ENCODE measurements at places on chromosomes 12 and 14.

DNA sequence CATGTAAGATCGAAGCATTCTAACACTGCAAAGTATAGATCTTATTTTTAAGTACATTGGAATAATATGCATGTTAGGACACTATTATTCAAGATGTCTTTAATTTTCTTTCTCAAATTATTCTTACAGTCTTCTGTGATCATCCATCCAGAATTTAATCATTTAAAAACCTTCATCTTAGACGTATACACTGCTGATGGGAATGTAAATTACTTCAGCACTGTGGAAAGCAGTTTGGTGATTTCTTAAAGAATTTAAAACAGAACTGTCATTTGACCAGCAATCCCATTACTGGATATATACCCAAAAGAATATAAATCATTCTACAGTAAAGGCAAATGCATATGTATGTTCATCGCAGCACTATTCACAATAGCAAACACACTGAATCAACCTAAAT, 3.2 kb upstream of the RPS29 start:
- no peak for DNase-seq

GRCh38 chr14:67131691-67132090, 57.5 kb upstream of the GARIN2 start:
- no peak for DNase-seq

- no peak for DNase-seq
Observed at GRCh38 chr14:50835280-50835679, 4.3 kb upstream of the NIN start.

- no peak for DNase-seq
Observed at GRCh38 chr12:16349131-16349460, 1.7 kb downstream of the MGST1 start.

DNA sequence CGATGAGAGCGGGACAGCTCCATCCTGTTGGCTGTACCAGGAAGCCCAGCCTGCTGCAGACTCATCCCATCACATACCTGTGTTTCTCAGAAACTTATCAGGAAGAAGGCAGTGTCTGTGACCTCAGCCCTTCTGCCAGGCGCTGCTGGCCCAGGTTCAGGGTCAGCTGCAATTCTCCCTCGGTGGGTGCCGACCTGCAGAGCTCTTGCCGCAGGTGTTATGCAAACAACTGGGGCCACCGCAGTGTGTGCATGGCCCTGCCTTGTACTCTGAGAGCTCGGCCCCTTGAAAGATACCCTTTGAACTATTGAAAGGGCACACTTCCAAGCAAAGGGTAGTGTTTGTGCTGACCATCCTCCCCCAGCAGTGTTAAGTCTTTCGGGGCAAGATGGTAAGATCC, 322.2 kb upstream of the DIO3 start:
- no peak for DNase-seq

DNA sequence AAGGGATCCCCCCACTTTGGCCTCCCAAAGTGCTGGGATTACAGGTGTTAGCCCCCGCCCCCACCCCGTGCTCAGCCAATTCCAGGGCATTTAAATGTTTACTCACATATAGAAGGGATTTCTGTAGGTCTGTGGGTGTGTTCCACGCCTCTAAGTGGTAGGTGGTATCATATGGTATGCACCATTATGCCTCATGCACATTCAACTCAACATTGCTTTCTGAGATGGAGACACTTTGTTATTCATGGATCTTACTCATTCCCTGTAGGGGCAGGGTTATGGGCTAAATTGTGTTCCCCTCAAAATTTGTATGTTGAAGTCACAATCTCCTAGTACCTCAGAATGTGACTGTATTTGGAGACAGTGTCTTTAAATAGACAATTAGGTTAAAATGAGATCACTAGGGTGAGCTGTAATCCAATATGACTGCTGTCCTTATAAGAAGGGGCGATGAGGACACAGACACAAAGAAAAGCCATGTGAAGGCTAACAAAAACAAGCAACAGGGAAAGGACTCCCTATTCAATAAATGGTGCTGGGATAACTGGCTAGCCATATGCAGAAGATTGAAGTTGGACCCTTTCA, 200.6 kb downstream of the EFCAB11 start:
- no peak for DNase-seq

DNA sequence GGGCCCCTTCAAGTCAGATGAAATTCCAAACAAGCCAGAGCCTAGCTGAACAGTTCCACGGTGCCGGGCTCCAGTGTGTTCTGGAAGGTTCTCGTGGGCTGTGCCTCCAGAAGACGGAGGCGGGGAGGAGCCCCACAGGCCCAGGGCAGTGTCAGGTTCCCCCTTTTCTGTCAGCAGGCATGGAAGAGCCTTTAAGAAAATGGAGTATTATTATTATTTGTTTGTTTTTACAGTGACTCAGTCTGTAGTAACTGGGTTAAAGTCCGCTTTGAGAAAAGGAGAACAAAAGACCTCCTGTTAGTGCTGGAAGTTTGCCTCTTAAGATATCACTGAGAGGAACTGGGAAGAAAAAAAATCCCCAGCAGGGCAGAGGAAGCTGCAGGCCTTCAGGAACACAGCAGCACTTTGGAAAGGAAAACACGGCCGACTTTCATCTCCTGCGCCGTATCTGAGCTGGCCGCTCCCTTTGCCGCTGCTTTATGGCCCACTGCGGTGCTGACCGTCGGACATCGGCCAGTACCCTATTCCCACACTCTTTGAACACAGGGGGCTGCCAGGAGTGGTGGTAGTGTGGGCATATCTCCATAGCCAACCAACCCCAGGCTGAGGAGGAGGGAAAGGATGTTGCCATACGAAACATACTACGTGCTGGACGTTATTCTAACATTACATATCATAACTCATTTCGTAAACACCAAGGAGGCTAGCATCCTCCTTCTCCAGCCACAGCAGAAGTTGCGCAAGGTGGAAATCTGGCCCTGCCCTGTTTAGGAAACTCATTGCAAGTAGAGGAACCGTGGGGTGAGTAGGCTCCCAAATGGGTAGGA, 194.0 kb downstream of the ZFP36L1 start:
- DNase-seq = no peak

DNA sequence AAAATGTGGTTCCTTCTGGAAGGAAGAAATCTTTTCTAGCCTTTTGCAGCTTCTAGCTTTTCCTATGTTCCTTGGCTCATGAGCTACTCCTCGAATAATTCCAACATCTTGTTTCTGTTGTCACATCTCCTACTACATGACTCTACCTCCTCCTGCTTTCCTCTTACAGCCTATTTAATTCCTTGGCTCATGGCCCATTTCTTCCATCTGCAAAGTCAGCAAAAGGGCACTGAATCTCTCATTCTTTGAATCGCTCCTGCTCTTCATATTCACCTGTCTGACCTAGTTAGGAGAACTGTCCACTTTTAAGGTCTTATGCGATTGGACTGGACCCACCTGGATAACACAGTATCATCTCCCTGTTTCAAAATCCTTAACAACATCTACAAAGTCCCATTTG, 15.8 kb downstream of the PRKD1 start:
- DNase-seq = no peak

- DNase-seq = no peak
Observed at GRCh38 chr12:22691319-22691718, 66.3 kb downstream of the ETNK1 start.

DNA sequence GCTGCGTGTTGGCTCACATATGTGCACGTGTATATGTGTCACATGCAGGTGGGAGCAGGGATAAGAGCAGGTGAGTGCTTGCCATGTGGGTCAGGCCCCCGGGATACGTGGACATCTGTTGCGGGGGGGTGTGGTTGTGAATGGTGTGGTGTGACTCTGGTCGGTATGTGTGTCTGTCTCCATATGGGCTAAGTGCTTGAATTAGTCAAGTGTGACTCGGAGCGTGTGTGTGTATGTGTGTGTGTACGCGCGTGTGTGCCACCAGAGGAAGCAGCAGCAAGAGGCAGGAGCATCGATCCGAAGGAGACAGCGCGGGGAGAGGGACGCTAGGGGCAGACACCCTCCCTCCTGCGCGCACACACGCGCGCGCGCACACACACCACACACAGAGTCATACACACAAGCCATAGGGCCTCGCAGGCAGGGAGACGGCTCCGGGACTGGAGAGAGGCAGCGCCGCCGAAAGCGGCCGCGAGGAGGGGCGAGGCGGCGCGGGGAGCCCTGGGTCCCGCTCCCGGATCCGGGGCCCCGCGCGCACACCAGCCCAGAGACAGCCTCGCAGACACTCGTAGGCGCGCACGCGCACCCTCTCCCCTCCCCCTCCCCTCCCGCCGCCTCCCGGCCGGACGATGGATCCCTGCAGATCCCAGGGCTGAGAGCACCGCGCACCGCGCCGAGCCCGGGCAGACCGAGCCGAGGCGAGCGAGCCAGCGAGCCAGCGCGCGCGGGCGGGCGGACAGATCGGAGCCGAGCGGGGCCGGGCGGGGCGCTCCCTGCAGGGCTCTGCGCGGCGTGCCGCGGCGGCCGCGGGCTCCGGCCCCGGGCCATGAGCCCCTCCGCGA, at the start of gene ASIC1:
Gene ASIC1 (plus strand): TSS at position 597 of the 842 bp plus-strand sequence. CDS start 1,171 bp downstream, outside the sequence.
- DNase-seq = peak; percentile 70

DNA sequence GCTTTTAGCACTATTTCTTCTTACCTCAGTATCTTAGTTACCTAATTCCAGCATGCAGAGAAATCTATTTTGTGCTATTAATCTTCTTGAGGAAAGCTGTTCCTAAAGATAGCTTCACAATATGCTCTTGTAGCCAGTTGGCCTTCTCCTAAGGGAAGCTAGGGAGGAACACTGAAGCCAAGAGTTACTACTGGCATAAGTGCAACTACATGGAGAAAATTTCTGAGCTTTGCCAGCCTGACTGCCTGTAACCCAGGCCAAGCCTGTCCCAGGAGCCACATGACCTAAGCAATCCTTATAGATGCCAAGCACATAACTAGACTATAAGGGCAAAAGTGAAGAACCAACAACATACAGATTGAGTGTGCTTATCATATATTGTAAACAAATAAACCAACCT, 890.2 kb downstream of the FLRT2 start:
- no peak for DNase-seq

- no peak for DNase-seq
Observed at GRCh38 chr14:97878727-97879126, 1081.5 kb downstream of the VRK1 start.

DNA sequence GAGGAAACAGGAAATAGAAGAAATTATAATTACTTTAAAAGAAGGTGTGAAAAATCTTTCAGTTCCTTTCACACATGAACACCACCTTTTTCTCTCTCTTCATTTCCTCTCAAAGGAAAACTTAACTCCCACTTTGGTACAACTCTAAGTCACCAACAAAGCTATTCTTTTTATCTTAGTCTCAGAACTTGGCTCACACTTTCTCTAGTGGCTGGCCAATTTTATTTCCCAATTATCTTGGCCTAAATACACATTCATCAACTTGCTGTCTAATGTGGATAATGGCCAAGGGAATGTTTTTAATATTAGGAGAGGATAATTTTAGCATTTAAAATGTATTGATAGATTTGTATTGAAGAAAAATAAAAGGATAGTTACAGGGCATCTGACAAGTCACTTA, 64.5 kb upstream of the NAV3 start:
- no peak for DNase-seq

- DNase-seq = no peak
Observed at GRCh38 chr14:24473211-24473610, 30.6 kb upstream of the SDR39U1 start.

GRCh38 chr14:68085742-68086141, 266.2 kb downstream of the RAD51B start:
- DNase-seq = no peak

DNA sequence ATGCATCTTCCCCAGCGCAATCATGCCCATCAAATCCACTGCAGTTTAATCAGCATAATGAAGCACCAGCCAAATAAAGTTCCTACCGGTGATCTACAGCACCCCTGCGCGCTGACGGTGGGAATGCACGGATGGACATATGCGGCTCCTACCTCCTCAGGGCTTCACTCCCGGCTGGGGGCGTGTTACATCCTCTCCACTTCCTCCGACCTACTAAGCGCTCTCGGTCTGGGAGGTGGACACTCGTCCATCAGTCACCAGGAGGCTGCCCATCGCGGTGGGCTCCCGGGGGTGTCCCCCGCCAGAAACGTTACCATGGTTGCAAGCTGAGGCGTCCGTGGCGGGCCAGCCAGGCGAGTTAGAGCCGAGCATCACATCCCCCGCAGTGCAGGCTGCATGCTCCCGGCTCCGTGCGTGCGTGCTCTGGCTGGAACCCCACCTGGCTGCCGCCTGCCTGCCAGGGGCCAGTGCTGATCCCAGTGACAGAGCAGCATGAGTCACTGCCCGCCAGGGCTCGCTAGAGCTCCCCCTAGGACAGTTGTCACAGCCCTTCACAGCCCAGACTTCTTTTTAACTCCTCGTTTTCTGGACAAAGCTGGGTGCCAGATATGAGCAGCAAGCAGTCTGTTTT, 73.0 kb downstream of the CIT start:
- DNase-seq = peak; percentile 73

DNA sequence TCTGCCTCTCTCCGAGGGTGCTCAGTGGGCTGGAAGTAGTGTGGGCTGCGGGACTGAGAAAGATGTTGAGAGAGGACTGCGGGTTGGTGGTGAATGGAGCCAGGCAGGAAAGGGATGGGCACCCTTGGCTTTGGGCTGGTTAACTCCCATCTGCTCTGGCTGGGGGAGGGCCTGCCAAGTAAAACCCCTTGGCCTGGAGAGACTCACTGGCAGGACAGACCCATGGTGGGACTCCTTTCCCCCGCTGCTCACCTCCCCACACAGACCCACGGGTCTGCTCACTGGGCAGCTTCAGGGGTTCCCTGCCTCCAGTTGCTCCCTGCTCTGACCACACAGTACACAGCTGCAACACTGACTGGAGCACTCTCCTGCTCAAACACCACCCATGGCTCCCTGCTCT, 54.1 kb downstream of the KRT80 start:
- DNase-seq = no peak

DNA sequence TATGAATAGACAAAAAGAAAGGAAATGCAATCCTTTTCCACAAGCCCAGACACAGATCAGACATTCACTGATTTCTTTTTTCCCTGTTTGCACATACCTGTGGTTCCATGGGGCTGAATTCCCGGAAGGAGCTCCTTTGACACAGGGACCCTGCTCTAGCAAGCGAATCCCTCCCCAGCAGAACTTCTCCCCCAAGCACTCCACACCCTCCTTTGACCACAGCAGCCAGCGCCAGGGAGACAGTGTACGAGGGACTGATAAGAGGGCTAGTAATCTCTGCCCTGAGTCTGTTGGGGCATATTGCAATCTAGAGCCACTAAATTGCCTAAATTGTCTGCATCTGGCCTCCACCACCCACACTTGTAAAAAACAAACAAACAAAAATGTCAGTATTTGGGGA, 83.4 kb upstream of the NTF3 start:
- DNase-seq = no peak

GRCh38 chr12:27610374-27610773, 85.9 kb upstream of the REP15 start:
- DNase-seq = no peak

- DNase-seq = no peak
Observed at GRCh38 chr12:49937639-49938300, 12.8 kb upstream of the AQP2 start.

DNA sequence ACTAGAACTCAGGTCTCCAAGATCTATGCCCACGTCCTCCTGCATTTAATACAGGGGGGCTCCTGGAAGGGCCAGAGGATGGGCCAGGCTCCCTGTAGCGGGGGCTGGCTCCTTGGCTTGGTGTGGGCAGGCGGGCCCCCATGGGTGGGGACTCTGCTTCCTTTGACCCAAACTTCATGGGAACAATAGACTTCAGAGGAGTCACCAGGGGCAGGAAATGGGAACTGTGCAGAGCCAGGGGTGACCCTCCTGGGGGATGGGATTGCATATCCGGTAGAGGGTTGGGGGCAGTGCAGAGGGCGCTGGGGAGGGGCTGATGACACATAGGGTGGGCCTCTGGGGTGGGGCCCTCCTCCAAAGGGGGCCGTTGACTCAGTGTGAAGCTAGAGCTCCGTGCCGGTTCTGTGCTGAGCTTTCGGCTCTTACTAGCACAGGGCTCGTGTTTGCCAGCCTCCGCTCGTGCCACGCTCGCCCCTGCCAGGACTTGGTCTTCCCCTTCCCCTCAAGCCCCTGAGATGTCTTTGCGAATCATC, 4.6 kb downstream of the TEAD4 start:
- DNase-seq = no peak

Data from NCI-H510A (cell line).